ENCODE measurements at places on chromosomes 3 and 15.

- DNase-seq, result no peak
Measured at GRCh38 chr3:167662919-167663400, 9.2 kb upstream of the WDR49 start.

DNA sequence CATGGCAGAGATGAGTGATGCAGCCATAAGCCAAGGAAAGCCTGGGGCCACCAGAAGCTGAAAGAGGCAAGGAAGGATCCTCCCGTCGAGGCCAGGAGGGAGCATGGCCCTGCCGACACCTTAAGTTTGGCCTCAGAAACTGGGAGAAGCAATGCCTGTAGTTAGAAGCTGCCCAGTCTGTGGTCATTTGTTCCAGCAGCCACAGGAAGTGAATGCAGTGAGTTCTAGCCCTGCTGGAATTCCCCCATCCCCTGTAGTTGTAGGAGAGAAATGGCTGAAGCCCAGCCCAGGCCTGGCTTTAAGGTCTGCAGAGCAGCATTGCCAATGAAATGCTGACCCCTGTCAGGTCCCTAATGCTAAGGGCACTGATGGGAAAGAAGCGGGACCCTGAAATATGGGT, 12.2 kb upstream of the CHSY1 start:
- no peak for DNase-seq

DNA sequence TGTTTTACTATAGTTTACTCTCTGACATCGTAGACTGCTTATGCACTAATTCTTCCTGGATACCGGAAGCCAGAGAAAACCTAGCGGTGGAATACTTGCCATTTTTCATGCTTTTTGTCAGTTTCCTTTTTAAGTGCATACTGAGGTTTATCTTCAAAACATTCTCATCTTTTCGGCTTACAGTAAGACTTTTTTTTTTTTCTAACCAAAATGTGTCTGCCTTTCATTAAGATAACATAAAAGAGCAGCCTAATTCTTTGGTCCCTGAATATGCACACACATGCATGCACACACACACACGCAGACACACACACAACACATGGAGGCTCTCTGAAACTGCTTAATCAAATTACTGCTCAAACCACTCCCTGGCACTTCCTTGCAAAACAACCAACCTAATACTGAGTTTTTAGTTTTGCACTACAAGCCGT, 1.3 kb downstream of the ZNF445 start:
- no peak for DNase-seq

- DNase-seq, result no peak
Measured at GRCh38 chr3:182568261-182568660, 225.0 kb upstream of the ATP11B start.

DNA sequence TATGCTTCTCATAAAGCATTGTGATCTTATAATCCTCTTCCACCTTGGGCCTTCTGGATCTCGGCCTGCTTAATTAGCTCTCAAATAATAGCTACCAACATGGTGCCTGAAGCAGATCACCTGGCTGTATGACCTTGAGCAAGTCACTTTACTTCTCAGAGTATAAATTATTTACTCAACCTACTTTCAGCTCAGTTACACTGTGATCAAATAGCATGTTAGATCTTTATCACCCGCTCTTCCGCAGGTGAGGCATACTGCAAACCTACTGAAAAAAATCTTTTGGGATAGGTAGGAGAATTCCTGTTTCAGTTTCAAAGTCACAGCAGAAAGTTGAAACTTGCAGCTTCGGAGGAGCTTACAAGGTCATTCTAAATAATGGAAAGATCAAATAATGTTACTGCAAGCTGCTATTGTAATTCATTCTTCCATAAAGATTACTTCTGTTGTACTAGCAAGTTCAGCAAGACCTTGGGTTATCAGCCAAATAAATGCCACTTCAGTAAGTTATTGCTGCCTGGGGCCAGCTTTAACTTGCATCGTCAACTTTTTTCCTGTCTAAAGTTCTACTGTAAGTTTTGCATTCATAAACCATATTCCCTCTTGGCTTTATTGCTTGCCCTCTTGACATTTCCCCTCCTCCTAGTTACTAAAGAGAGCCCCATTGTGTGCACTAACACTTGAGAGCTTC, 268.4 kb upstream of the ATP11B start:
- DNase-seq, result no peak

DNA sequence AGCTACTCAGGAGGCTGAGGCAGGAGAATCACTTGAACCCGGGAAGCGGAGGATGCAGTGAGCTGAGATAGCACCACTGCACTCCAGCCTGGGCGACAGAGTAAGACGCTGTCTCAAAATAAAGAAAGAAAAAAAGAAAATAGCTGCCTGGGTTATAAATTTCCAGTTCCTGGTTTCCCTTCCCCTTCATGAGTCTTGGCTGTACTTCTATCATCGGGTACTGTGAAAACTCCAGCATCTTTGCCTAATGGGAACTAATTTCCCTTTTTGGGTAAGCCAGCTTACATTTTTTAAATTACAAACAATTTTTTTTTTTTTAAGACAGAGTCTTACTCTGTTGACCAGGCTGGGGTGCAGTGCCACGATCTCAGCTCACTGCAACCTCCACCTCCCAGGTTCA, 15.0 kb downstream of the DENND4A start:
- DNase-seq, result no peak

- DNase-seq, result no peak
Measured at GRCh38 chr3:58404396-58404795, 29.2 kb downstream of the PDHB start.

DNA sequence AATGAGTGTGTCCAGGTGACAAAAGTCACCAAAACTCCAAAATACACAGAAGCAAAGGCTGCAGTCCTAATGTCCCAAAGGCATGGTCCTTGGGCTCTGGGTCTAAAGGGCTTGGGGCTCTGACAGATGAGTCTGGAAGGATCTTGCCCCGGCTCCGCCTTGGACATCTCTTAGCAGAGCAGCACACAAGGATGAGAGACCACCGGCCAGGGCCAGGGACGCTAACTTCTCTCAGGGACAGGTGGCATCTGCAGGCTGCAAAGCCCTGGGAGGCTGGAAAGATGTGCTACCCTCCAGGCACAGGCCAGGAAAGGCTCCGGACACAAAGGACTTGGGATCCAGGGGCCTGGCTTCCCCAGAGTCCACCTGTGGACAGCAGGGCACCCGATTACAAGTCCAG, 14.1 kb upstream of the SHISA5 start:
- no peak for DNase-seq

DNA sequence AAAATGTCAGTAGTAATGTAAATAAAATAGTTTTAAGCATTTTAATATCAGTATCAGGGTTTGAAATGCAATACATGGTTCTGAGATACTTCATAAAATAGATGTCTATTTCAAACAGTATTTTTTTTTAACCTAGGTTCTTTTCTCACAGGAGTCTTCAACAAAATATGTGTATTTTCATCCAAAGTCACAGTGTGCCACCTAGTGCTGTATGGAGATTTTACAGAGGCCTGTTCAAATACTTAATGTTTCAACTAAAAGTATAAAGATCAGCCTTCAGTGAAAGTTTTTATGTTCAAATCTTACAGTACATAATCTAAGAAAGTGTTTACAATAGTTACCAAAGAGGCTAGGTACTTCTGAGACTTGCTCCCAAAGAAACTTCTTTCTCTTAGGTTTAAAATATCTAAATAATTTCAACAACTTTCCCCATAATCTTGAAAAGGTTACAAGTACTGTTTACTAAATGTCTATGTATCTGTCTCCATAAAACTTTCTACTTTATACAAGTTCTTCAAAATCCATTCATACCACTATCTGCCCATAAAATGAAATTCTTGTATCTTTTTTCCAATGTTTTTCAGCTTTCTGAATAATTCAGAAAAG, 38.3 kb downstream of the SCAPER start:
- DNase-seq, result peak; percentile 23

- no peak for DNase-seq
Measured at GRCh38 chr3:74370342-74370741, 244.1 kb downstream of the CNTN3 start.

- DNase-seq, result no peak
Measured at GRCh38 chr3:79199966-79200365, 567.8 kb downstream of the ROBO1 start.

GRCh38 chr3:128847666-128848370, 31.6 kb upstream of the ACAD9 start:
- DNase-seq, result no peak

DNA sequence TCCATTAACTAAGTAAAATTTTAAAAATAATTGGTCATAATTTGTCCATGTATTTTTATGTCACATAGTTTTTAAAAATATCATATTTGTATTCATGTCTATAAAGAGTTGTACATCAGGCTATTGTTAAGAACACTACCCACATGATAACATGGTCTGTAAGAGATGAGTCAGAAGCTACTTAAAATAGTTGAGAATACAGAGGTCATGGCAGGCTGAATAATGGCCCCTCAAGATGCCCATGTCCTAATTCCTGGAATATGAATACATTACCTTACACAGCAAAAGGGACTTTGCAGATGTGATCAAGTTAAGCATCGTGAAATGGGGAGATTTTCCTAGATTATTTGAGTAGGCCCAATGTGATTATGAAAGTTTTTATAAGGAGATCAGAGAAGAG, 782.9 kb upstream of the GOLIM4 start:
- peak; percentile 2 for DNase-seq

DNA sequence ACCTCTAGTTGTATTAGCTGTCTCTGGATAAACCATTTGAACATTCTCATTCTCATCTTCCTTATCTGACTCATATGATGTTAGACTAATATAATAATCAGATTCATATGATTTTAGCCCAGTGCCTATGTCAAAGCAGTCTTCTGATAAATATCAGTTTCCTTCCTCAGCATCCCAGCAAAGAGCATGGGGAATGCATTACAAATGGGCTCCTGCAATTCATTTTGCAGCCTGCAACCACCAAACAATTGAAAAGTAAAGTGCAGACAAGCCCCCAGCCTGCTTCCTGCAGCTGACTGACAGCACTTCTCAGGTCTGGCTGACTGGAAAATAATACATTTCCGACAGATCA, 78.2 kb upstream of the STAC start:
- no peak for DNase-seq

GRCh38 chr3:144106970-144107369, 135.3 kb downstream of the DIPK2A start:
- DNase-seq, result no peak

- DNase-seq, result no peak
Measured at GRCh38 chr3:150273396-150273795, 134.7 kb upstream of the TSC22D2 start.

- no peak for DNase-seq
Measured at GRCh38 chr3:52537165-52537620, 788 bp downstream of the UQCC5 start.

DNA sequence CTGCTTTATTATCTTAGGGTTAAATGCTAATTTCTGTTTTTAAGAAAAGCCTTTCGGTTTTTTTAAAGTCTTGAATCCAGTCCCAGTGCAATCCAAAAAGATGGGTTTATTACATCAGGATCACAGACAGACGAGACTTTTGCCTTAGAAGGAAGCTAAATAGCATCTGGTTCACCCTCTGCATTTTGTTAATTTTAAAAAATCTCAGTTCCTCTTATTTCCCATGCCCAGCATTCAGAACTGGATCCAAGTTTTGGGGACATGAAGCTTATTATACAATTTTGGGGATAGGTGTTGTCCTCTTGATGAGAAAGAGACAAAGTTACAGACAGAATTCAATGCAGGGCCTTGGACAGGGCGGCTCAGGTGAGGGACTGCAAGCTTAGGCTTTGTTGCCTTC, 181.5 kb upstream of the LYSMD4 start:
- DNase-seq, result no peak

DNA sequence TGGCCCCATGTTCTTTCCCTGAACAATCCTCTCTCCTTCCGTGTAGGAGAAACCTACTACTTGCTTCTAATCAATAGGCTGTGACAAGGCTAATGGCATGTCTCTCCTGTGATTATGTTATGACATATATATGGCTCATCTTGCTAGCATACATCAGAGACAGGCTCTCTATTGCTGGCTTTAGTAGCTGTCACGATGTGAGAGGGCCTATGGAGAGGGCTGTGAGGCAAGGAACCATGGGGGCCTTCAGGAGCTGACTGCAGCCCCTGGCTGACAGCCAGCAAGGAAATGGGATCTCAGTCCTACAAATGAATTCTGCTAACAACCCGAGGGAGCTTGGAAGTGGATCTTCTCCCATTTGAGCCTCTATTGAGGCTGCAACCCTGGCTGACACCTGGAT, 96.3 kb downstream of the EOMES start:
- DNase-seq, result no peak

DNA sequence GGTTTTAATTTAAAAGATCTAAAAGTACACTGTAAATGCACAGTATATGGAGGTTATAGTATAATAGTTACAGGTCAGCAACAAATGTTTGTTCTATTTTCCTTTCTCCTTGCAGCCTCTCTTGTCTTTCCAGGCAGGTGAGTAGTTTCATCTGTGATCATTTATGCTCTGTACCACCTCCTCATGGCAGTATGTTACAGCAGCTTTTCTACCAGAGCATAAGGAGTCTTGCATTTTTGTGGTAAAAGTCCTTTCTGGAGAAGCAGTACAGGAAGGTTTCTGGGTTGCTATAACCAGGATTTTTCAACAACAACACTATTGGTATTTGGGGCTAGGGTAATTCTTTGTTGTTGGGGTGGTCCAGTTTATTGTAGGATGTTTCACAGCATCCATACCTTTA, 59.5 kb downstream of the ZNF609 start:
- DNase-seq, result no peak

DNA sequence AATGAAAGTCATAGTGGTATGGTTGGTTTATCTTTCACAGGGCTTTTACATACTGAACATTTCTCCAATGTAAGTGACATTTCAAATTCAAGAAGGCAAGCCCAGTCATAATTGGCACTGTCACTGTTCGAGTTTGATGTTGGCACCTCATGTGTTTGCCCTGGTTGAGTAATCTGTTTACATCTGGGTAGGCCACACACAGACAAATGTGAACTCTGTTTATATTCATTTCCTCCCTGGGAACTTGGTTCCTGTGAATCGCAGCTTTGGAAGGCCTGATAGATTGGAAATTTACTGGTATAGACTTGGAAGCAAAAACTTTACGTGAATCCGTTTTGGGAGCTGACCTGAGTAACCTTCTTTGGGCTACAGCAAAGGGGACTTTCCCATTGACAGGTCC, 395.2 kb upstream of the AZI2 start:
- DNase-seq, result no peak

DNA sequence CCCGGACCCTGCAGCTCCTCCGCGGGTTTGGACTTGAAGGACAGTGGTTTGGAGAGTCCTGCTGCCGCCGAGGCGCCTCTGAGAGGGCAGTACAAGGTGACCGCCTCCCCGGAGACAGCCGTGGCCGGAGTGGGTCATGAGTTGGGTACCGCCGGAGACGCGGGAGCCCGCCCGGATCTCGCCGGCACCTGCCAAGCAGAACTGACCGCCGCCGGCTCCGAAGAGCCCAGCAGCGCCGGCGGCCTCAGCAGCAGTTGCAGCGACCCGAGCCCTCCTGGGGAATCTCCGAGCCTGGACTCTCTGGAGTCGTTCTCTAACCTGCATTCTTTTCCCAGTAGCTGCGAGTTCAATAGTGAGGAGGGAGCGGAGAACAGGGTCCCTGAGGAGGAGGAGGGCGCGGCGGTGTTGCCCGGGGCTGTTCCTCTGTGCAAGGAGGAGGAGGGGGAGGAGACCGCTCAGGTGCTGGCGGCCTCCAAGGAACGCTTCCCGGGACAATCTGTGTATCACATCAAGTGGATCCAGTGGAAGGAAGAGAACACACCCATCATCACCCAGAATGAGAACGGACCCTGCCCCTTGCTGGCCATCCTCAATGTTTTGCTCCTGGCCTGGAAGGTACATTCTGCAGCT, 634 bp downstream of the MINDY2 start:
- DNase-seq, result peak; percentile 42

Measured in LoVo (cell line).